GM10248 (cell line): ENCODE measurements at places on chromosomes 7 and 10.

DNA sequence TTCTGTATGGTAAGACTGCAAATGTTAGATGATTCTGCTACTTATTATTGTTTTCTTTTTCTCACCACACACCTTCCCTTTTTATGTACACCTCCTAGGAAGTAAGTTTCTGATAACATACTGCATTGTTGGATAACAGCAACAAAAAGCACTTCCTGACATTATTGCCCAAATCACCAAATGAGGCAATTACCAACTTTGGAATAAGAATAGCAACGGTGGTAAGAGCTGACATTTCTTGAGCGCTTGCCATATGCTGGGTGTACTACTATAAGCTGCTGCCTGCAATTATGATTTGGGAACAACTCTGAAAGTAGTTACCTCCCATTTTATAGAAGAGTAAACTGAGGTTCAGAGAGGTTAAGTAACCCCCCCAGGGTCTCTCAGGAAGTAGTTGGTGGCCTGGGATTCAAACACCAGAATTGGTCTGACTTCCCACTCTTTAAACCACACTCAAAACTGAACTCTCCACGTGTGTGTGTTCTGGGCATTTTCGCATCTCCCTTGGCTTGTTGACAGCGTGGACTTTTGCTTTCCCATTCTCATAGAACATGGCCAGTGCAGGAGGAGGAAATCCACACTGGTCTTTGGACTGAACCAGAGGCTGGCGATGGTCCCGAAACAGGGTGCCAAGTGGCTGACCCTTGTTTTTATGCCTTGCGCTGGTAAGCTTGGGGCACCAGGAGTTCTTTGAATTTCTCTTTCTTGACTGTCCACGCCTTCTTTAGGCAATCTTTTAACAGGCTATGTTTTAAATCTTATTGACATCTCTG is 71.4 kb downstream of the TCF7L2 start:
- DNase-seq, result no peak

GRCh38 chr10:15857107-15857575 is 3.2 kb downstream of the MINDY3 start:
- DNase-seq, result no peak

DNA sequence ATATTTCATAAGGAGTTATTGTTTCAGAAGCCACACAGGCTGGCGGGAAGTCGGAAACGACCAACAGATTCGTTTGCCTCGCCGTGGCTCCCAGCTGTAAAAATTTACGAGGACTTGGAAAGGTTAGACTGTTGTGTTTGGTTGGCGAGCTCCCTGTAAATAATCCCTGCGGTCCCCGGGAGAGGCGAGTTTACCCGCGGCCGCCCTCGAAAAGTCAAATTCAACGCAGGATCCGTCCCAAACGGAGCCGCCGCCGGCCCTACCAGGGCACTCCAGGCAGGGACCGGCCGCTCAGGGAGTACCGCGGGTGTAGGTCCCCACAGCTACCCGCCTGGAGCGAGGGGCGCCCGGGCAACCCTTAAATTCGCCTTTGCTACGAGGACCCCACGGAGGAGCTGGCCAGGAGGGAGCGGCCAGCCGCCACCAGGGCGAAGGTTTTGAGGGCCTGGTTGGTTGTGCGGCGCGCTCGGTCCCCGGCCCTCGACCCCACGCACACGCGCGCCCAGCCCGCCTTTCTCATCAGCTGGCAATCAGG is 726 bp upstream of the HOXA9 start:
- no peak for DNase-seq

DNA sequence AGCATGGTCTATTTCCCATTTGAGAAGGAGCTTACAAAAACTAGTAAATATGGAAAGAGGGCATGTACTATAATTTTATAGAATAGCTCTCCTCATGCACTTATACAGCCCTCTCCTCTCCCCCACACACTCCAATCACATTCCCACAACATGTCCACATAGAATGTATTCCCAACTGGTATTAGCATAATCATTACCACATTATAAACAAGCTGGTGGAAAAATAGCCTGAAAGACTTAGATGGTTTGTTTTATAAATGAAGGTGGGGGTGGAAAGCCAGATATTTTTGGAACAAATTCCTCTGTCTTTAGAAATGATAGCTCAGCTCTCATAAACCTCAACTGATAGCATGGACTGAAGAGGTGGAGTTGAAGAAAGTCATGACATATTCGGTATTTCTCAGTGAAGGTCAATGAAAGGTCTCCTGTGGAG is 410.1 kb downstream of the SUGCT start:
- no peak for DNase-seq

GRCh38 chr10:99733366-99733765 is 1.3 kb downstream of the CUTC start:
- no peak for DNase-seq

- peak; percentile 22 for DNase-seq
Measured at GRCh38 chr10:95531994-95532399, 29.2 kb downstream of the SORBS1 start.

- no peak for DNase-seq
Measured at GRCh38 chr10:108443636-108444035, 1279.1 kb upstream of the SORCS1 start.

DNA sequence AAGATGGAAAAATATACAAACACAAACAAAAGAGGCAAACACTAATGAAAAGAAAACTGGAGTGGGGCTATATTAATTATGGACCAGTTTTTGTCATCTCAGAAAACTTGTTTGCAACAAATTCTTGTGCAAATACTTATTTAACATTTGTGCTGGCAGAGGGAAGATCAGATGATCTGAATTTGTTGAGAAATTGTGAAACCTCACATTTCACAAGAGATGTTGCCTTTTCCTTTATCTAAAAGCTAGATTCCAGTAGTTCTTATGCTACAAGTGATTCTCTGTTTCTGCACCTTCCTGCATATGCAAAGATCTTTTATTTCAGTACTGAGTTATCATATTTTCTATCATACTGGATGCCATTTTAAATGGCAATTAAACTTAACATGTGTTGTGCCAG is 320.7 kb downstream of the SUGCT start:
- no peak for DNase-seq

DNA sequence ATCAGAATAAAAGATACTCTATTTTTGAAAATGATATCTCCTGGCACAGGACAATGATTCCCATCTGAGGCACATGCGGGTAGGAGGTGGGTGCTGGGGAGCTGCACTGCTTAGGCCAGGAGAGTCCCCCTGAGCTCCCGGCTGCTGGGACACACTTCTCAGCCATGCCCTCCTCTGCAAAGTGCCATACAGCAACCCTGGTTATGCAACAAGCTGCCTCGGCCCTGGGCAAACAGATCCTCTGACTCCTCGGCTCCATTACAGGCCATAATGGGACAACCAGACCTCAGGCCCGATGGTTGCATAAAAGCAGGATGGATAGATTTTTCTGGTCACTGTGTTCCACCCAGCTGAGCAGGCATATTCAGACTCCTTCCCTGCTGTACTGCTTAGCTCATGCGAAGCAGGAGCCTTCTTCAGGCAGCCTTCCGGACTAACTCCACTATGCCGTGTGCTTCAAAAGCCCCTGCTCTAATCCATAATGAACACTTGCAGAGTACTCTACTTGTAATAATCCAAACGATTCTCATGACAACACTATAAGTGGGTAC is 6.5 kb upstream of the LEP start:
- DNase-seq, result no peak

DNA sequence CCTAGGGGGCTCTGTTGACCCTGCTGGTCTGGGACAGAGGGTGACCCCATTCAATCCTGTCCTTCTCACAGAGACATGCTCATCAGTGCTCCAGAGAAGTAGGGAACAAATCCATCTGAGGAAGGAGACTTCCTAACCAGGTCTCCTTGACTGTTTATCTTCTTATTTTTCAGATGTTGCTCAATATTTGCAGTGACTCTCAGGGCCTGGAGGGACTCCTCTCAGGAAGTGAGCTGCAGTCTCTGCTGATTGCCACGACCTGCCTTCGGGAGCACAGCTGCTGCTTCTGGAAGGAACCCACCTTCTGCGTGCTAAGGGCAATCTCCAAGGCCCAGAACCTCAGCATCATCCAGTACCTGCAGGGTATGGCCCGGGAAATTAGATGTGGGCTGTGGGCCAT is 41.0 kb downstream of the WDFY4 start:
- DNase-seq, result no peak

- no peak for DNase-seq
Measured at GRCh38 chr7:17743316-17743715, 197.0 kb downstream of the SNX13 start.

GRCh38 chr10:49298983-49299815 is at the start of gene C10orf71:
C10orf71 (plus strand) TSS chr10:49299170; CDS start chr10:49322546, 23,376 bp downstream.
- no peak for DNase-seq

DNA sequence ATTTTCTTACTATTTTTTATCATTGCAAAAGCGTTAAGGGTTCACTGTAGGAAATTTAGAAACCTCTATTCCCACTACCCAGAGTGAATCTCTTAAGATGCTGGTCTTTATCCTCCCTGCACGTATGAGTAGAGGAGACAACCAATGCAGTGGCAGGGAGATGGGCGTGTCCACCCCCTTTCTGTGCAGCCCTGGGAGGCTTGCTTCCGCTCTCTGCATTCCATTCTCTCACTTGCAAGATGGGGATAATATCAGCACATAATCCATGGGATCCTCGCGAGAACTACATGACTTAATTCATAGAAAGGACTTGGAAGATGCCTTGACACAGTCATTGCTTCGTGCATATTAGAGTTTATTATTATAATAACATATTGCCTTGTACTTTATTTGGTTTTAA is 196.2 kb downstream of the KLF6 start:
- no peak for DNase-seq

GRCh38 chr10:35778306-35778705 is 136.2 kb upstream of the FZD8 start:
- no peak for DNase-seq

DNA sequence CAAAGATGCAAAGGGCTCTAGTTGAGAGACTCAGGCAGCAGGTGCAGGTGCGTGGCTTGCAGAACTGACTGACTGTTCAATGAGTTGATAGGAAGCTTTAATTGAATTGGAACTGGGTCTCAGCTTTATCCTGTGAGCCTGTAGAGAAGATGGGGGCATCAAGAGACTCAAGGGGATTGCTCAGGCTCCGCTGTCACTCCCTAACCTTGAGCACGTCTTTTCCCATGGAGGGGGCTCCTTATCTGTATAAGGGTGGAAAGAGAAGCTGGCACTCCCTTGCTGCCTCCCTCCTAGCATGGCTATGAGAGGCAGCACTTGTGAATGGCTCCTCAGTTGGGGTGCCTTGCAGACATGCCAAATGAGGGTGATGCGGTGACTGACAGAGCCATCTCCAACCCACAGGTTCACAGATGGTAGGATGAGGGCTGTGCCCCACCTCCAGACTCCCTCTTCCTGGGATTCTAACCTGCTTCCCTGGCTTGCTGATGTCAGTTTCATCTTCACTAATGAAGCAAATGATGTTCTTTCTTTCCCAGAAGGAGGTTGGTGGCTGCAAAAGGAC is 12.4 kb upstream of the PLEKHA1 start:
- no peak for DNase-seq

- no peak for DNase-seq
Measured at GRCh38 chr7:69342154-69342884, 256.0 kb upstream of the AUTS2 start.

GRCh38 chr10:79351332-79351731 is 4.1 kb downstream of the PPIF start:
- DNase-seq, result no peak

DNA sequence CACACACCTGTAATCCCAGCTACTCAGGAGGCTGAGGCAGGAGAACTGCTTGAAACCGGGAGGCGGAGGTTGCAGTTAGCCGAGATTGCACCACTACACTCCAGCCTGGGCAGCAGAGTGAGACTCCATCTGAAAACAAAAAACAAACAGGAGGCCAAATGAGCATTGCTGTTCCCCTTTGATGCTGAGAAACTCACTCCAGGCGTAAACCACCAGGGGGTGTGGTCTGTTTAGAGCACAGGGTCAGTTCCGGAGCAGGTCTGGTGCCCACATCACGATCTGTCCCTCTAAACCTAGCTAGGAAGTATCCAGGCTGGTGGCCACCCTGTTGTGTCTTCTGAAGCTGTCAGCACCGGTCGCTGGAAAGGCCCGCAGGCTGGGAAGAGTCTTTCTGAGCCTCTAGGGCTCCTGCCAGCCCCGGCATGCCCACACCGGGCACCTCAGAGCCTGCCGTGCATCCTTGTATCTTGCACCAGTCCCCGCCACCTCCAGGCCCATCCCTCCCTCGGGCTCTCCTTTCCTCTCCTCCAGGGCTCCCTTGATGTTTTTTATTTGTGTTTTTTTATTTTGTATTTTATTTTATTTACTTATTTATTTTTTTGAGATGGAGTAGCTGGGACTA is 66.3 kb upstream of the SH2B2 start:
- DNase-seq, result no peak

- no peak for DNase-seq
Measured at GRCh38 chr10:62248465-62248864, 20.2 kb downstream of the RTKN2 start.
